Activated CD4-positive, alpha-beta T cell treated with anti-CD3 and anti-CD28 coated beads for 4 hours (primary cell): ENCODE measurements at places on chromosomes 12 and 14.

- DNase-seq: no peak
These were observed 126.5 kb downstream of the PDE3A start for GRCh38 chr12:20494851-20495250.

DNA sequence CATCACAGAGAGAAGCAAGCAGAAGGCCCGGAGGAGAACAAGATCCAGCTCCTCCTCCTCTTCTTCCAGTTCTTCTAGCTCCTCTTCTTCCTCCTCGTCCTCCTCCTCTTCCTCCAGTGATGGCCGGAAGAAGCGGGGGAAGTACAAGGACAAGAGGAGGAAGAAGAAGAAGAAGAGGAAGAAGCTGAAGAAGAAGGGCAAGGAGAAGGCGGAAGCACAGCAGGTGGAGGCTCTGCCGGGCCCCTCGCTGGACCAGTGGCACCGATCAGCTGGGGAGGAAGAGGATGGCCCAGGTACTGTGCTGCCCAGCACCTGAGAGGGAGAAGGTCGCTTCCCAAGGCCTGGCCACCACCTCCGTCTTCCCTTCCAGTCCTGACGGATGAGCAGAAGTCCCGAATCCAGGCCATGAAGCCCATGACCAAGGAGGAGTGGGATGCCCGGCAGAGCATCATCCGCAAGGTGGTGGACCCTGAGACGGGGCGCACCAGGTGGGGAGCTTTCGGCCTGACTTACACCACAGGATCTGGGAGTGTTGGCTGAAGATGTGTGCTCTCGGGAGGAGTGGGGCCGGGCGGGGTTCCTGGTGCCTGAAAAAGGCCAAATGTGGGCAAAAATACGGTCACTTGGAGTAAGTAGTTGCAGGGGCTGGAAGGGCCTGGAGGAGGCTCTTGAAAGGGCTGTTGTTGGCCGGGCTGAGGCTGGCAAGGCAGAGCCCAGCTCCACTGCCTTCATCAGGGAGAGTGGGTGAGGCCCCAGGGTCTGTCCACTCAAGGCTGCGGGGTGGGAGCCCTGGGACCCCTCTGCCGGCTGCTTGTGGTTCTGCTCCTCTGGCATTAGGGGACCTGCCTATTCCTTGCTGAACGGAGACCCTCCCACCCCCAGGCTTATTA is 1.4 kb downstream of the ARL6IP4 start:
- DNase-seq: no peak

- no peak for DNase-seq
These were observed 48.4 kb downstream of the LTBP2 start for GRCh38 chr14:74563586-74564159.

- DNase-seq: no peak
These were observed 1075.8 kb upstream of the FLRT2 start for GRCh38 chr14:84454114-84454513.
